ENCODE measurements at places on chromosomes 5 and 9.

DNA sequence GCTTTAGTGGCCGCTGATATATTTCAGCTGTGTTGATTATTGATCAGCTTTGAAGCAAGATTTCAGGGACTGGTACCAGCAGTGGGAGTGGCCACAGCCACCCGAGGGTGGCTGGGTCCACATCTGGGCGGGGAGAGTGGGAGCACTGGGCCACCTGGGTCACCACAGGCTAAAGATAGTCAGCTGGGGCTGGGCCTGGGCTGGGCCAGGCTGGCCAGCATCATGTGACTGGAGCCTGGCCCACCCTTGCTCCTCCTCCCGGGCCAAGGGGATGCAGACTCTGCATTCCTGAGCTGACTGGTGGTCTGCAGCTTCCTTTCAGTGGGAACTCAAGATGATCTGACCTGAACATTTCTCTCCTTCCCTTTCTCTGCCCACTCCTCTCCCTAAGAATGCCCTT, 27.1 kb downstream of the LARP1 start:
- DNase-seq = no peak

DNA sequence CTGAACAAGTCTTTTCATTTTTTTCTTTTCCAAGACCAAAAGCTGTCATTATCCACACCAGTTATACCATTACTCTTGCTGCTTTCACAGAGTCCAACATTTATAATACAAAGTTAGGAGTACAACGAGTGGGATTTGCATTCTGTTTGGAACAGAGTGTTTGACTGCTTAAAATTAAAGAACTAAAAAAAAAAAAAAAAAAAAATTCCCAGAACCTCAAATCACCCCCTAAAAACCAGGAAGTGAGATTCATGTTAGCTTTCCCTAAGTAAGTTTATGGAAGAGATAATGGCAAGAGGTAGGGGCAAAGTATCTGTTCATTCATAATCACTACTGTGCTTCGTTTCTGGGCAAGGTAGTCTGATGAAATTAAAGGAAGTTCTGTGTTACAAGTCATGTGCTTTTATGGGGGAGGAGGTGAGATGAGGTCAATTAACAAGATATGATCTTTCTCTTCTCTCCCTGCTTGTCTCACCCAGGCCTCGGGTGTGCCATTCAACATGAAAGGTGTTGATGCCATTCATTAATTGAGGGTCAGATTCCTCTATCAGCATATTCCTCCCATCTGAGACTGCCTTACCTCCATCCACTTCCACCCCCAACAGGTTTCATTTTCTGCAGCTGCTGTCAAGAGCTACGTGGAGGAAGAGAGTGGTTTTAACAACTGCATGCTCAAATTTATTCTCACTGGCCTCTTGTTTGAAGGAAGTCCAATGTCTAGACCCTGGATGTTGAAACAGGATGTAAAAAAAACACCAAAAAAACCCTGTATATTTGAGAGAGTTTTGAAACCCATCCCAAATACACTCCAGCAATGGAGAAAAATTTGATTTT, 58.1 kb downstream of the MARCHF3 start:
- DNase-seq = peak; percentile 6

- DNase-seq = no peak
Measured at GRCh38 chr5:44885903-44886302, 77.2 kb downstream of the MRPS30 start.

DNA sequence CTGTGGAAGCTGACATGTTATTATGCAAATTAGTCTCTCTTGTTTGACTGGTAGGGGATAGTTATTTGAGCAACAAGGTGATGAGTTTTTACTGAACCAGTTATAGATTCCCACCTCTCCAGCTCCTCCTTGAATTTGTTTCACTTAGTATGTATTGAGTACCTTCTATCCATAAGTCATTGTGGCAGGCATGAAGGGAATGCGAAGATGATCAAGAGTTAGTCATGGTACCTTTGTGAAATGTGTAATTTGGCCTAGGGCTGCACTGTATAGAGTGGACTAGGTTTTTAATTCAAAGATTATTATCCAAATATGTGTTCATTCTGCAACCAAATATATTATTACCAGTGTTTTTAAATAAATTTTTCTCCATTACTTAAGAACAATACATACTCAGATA, 110.1 kb downstream of the HACD4 start:
- no peak for DNase-seq

GRCh38 chr9:92486371-92486770, 4.1 kb upstream of the ASPN start:
- DNase-seq = no peak

DNA sequence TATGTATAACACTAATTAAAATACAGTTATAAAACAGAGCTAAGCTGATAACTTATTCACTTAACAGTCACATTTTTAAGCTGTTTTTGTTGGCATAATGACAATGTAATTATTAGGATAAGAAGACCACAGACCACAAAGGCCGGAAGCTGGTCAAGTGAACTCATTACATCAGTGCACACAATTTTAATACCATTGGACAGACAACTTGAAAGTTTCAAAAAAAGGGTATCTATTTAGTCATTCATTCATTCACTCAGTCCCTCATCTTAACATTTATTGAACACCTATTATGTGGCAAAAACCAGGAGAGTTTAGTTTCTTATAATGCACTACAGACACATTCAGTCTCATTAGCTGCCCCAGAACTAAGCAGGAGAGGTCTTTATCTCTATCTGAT, 11.6 kb downstream of the ERP44 start:
- no peak for DNase-seq

GRCh38 chr5:4575608-4576007, 564.5 kb upstream of the ADAMTS16 start:
- DNase-seq = no peak
